MG63 (cell line): ENCODE measurements at places on chromosomes 12 and 14.
A peak's percentile ranks its signal among the peaks of the same experiment; 100 is the strongest.

- no peak for DNase-seq
These were observed 18.0 kb downstream of the LRTM2 start for GRCh38 chr12:1838205-1838993.

- peak; percentile 28 for DNase-seq
These were observed 226.2 kb upstream of the CLEC14A start for GRCh38 chr14:38481952-38482678.

DNA sequence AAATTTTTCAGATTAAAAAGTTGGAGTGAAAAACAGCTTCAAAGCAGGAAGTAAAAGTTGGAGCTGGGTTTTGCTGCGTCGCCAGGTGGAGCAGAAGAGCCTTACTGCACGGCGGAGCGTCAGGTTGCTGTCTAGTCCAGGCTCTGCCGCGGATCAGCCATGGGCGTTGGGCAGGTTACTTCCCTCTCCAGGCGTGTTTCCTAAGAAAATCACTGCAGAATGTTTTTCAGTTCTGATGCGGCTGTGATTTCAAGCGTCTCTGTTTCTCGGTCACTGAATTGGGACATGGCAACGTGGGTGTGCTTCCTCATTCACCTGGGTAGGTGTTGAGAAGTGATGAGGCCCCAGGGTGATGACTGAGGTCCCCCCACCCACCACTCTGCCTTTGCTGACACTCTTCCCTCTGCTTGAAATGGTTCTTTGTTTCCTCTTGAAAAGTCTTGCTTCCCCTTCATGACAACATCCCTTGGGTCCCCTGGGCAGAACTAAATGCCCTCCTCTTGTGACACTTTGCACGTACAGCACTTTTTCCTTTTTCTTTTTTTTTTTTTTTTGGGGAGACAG lies 7.6 kb downstream of the EVL start:
- no peak for DNase-seq

DNA sequence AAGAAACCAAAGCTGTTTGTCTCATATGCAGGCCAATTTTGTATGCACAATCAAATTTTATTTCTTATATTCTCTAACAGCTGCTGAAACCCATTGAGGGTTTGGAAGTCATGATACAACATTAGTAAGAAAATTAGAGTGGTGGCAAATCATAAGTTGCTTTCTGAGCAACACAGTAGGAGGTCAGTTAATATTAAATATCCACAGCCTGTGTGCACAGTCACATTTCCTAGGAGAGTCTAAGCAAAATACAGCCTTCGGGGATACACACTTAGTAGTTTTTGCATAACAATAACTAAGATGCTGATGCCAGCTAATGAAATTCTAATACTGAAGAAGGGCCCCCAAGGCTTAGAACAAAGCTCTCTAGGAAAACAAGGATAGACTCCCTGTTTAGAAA lies 209.6 kb upstream of the E2F7 start:
- DNase-seq = no peak

DNA sequence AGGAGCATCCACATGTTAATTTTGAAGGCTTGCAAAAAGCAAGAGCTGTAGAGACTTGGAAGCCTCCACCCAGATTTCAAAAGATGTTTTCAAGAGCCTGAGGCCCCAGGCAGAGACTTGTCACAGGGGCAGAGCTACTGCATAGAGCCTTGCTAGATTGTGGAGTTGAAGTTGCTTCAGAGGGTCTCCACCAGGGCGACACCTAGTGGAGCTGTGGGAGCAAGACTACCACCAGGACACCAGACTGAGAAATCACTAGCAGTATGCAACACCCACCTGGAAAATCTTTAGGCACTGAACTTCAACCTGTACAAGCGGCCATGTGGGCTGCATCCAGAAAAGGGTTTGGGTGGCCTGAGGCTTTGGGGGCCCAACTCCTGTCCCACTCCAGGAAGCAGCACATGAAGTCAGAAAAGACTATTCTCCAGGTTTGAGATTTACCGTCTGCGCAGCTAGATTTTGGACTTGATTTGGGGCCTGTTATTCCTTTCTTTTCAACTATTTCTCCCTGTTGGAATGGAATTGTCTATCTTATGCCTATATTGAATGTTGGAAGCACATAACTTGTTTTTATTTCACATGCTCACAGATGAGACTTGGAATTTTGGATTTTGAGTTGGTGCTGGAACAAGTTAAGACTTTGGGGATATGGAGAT lies 508.6 kb downstream of the FLRT2 start:
- peak; percentile 3 for DNase-seq

DNA sequence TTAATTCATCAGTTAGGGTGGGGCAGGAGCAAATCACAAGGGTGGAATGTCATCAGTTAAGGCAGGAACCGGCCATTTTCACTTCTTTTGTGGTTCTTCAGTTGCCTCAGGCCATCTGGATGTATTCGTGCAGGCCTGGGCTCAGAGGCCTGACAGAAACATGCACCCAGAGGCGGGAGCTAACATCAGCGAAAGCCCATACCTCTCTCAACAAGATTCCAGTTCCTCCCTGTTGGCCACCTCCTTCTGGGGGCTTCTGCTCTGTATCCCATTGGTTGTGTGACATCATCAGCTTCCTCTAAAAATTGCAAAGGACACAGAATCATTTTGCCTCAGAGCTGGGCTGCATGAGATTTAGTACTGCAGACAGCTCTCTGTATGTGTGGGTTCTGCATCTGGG lies 134.3 kb downstream of the ZNF664 start:
- no peak for DNase-seq

DNA sequence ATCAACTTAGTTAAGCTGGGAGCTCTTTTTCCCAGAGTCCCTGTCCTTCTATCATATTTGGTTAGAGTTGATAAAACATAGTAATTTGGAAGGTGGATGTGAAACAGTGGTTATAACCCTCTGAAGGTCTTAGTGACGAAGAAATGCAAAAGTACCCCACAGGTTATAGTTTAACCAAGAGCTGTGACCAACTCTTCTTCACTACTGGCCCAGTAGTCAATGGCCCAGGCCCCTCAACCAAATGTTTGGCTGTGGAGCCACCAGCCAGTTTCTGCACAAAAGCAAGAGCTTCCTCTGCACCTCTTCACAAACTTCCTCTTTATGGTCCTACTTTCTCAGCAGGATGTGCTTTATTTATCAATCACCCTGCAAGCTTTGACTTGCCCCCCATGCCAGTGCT lies 132.6 kb downstream of the BMP4 start:
- DNase-seq = no peak

DNA sequence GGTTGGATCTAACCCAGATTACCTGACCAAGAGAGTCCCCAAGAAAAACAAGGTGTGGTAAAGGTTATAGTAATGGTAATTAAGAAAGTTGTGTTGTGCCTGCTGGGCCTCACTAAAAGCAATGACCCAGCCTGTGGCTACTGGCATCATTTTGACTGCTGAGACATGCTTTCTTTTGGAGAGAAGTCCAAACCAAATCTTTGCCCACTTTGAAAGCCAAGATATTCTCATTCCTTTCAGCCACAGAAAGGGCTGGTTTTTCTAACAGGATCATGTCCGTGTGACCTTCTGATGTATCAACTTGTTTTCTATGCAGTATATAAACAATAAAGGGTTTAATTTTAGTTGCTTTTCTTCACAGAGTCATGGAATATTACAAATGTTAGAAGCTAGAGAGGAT lies 388.6 kb downstream of the RAD51B start:
- DNase-seq = peak; percentile 49

DNA sequence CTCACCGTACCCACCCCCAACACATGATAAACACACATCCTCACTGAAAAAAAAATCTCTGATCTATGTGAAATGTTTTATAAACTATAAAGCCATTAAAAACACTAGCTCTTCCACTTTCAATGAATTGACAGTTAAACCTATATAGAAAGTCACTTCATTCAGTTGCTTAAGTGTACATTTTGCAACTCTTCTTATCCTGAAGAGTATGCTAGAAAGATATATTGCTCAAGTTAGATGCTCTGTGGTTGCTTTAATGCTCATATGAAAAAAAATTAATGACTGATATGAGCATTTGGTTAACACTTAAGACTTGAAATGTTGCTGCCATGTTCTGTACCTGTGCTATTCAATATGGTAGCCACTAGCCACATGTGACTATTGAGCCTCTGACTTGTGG lies 21.0 kb upstream of the MIA2 start:
- DNase-seq = no peak

DNA sequence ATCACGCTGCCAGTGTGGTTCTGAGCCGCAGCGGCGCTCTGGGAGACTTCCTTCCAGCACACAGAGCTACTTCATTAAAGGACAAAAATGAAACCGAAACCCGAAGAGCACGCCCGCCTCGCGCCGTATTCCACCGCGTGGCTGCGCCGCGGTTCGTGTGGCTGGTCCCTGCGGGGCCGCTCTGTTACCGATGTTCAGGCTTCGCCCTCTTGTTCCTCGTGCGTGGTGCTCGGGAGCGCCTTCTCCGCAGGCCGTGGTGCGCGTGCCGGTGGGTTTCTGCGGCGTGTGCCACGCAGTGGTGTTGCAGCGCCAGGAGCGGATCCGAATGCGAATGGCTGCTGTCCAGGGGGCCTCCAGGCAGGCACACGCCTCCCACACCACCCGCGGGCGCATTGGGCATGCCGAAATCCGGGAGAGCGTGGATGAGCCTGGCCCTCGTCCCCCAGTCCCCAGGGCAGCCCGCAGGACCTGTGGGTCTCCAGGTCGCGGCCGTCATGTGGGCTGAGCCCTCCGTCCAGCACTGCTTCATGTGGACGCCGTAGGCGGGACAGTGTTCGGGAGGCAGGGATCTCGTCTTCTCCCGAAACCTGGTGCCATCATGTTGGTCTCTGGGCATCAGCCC lies 91.2 kb downstream of the ADGRD1 start:
- no peak for DNase-seq

DNA sequence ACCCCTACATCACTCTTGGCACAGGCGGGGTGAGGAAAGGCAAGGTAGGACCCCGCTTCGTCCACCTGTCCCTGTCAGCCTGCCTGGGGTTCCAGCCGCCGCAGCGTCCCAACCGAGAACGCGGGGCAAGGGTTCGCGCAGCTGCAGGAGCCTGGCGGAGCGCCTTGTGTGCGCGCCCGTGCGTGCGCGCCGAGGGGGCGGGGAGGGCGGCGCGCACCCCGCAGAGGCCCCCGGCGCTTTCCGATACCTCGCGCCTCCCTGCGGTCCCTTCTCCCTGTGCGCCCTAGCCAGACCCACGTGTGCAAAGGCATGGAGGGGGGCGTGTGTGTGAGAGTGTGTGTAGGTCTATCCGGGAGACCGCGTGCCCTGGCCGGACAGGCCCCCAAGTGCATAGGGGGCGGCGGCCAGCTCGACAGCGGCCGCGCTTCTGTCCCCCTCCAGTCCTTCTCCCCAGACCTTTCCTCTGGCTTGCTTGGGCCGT lies 122.4 kb downstream of the TSPAN9 start:
- DNase-seq = no peak

- no peak for DNase-seq
These were observed at the start of gene NKX2-8 for GRCh38 chr14:36582011-36582873. Gene NKX2-8, minus strand, starts transcription at chr14:36582614. Its CDS starts 225 bp downstream, at chr14:36582389.

DNA sequence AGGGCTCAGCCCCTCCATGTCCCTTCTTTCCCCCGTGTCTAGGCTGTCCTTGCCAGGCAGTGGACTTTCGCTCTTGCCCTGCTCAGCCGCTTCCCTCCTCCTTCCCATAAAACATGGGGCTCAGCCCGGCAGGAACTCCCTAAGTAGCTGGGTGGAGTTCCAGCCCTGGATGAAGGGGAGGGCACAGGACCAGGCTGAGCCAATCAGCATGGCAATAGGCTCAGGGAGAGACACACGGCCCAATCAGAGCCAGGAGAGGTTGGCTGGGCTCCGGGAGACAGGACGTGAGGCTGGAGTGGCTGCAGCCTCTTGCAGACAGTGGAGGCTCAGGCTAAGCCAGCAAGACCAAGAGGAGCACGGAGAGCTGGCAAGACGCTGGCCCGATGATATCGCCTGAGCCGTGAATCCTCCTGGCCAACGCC lies 54.3 kb downstream of the GALNT9 start:
- DNase-seq = peak; percentile 95

DNA sequence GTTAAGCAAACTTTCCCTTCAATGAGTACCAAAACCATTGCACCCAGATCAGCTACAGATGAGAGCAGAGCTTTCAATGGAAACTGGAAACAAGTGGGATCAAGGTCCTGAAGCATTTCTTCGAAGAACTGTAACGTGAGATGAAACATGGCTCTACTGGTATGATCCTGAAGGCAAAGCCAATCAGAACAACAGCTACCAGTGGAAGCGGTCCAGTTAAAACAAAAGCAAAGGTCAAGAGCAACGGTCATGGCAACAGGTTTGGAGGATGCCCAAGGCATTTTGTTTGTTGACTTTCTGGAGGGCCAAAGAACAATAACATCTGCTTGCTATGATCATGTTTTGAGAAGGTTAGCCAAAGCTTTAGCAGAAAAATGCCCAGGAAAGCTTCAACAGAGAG lies 137.9 kb upstream of the CPSF6 start:
- DNase-seq = peak; percentile 46

GRCh38 chr12:43222796-43223195 lies 329.2 kb downstream of the ADAMTS20 start:
- no peak for DNase-seq

GRCh38 chr14:59483363-59483762 lies 845 bp downstream of the L3HYPDH start:
- peak; percentile 24 for DNase-seq

DNA sequence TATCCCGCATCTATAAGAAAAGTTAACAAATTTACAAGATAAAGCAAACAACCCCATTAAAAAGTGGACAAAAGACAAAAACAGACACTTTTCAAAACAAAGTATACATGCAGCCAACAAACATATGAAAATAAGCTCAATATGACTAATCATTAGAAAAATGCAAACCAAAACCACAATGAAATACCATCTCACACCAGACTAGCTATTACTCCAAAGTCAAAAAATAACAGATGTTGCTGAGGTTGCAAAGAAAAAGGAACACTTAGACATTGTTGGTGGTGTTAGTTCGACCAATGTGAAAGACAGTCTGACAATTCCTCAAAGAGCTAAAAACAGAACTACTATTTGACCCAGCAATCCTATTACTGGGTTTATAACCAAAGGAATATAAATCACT lies 968.6 kb upstream of the USP15 start:
- no peak for DNase-seq

GRCh38 chr12:60475825-60476224 lies 880.0 kb downstream of the SLC16A7 start:
- DNase-seq = no peak

DNA sequence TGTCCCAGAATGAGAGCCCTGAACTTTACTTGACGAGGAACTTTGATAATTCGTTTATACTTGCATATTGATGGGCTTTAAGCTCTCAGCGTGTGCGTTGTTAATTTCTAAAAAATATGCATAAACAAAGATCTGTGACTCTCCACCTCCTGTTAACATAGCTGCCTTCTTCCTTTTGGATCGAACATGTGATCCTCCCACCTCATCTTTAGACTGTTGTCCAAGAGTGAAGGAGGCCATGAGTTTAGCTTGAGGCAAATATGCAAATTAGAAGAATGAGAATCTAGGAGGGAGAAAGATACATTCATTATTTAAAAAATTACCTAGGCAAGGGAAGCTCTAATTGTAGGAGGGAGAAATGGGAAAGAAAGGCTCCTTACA lies 617 bp downstream of the TTC8 start:
- DNase-seq = no peak

- peak; percentile 47 for DNase-seq
These were observed at the start of the genes LRRIQ1 and TSPAN19 for GRCh38 chr12:85036234-85036707. Gene LRRIQ1, plus strand, starts transcription at chr12:85036351. Its CDS starts 1,826 bp downstream, at chr12:85038177. Gene TSPAN19, minus strand, starts transcription at chr12:85036277. Its CDS starts 6,331 bp downstream, at chr12:85029946.

GRCh38 chr12:106981788-106982187 lies 5.2 kb downstream of the MTERF2 start:
- no peak for DNase-seq
